ENCODE measurements at places on chromosomes 6 and 20.

DNA sequence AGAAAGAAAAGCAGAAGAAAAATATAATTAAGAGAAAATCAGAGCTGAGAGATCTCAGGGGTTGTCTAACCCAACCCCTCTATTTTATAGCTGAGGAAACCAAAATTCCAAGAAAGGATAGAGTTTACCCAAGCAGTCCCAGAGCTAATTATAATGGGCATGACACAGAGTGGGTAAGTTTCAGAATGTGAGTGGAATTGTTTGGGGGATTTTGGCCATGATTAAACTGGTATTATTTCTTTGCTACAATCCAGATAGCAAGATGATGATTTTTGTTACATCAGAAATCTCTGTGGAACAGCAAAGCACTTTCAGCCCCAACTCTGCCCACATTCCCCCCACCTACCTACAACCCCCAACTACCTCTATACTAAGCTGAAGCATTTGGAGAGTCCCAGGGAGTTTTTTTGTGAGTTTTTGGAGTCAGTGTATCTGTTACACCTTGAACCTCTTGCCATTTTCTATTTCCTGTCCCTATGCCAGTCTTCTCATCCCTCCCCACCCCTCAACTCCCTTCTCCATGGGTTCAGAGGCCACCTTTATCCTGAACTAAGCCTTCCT lies 24.7 kb downstream of the POFUT1 start:
- no peak for DNase-seq

DNA sequence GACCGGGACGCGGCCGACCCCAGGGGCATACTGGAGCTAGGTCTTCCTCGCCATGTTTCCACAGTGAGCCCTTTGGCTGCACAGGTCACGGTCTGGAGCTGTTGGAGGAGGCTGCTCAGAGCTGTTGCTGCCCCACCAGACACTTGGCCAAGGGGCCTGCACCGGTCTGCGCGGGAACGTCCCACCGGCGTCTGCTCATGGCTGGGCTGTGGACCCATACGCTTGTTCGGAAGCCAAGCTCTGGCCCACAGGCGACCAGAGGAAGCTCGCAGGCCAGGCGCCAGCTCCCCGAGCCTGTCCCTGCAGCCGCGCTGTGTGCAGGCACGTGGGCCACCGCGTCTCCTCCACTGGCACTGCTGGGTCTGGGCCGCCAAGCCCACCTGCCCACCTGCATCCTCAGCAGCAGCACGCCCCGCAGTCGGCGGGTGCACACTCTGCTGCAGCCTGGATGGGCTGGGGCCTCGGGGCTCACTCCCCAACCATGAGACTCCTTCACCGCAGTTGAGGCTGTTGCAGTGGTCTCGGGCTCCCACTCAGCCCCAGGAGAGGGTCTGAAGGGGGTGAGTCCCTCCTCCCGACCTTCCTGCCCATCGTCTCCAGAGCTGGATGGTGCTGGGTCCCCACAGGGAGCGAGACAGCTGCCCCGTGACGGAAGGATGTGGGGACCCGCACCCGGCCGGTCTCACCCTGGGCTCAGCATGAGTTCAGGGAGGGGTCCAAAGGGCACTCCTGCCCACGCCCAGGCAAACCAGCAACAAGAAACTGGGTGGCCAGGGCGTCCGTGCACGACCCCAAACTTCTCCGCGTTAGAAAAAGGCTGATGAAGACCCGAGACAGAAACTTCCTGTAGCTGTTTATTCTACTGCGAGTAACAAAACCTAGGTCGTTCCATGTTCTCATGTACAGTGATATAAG lies 15.5 kb upstream of the TCFL5 start:
- no peak for DNase-seq

GRCh38 chr6:43454290-43454695 lies 1.1 kb downstream of the DLK2 start:
- DNase-seq, result no peak

GRCh38 chr6:38783443-38784228 lies 68.5 kb downstream of the DNAH8 start:
- DNase-seq, result no peak

- DNase-seq, result no peak
These were observed 96.7 kb downstream of the SLC22A23 start for GRCh38 chr6:3359973-3360726.

DNA sequence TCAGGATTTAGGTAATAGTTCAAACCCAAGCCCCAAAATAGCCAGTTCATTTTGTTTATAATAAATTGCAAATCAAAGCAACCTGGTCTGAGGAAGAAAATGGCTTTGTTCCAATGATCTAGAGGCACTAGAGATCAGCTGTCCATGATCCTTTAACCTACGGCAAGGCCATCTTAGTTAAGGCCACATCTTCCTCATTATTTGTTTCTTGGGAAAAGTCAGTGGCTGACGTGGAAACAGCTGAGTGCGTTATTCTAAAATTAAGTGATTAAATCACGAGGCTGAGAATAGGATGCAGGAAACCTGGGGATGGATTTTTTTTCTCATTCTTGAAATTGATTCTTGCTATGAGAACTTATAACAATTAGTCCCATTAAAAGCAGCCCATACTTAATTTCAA lies 10.1 kb upstream of the TENT5A start:
- no peak for DNase-seq

DNA sequence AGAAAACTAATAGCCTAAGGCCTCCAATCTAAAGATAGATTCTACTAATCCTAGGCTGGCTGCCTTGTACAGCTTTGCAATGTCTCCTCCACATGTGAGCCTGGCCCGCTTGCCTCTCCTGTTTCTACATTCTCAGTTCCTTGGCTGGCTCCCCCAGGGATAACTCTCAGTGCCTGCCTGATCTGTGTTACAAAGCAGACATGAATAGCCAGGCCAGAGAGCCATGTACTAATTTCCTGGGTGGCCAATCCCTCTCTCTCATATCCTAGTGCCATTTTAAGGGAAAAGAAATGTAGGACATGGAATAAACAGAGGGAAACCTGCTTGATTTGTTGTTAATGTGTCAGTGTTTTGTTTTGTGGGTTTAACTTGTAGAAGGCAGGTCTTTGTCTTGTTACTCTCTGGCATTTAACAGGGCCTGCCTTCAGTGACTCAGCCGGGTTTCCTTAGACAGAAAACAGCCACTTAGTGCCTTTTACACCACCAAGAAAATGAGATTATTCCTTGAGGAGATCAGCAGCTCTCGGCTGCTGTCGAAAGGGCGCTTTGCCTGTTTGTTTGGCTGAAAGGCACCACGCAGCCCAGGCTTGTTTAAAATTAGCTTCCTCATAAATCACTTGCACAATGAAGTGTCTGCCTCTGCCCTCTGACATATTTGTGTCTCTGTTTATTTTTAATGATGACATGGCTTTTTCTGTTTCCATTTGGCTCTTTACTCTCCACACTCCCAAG lies 702.7 kb downstream of the MAFB start:
- DNase-seq, result peak; percentile 39

- no peak for DNase-seq
These were observed 10.9 kb upstream of the RPS6KA2 start for GRCh38 chr6:166637812-166638572.

DNA sequence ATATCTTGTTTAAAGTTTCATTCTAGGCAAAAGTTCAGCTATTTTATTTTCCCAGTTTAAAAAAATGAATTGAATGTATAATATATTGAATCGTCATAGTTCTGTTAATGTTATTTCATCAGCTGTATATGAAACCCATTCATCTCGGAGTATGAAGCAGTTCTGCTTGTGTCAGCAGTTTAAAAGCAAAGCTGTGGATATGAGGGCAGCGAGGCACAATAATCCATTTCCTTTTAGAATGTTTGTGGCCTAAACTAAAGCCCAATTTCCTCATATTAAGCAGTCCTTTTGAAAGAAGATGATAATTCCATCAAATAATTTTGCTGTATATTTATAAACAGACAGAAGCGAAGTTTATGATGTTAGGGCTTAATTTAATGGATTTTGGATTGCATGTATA lies 300.1 kb downstream of the SAMD5 start:
- DNase-seq, result no peak

GRCh38 chr20:33209789-33210188 lies 7.4 kb upstream of the BPIFA3 start:
- peak; percentile 34 for DNase-seq

- no peak for DNase-seq
These were observed 78.6 kb downstream of the TPBG start for GRCh38 chr6:82442061-82442719.

- no peak for DNase-seq
These were observed 78.9 kb downstream of the ANKRD60 start for GRCh38 chr20:58149437-58150091.

DNA sequence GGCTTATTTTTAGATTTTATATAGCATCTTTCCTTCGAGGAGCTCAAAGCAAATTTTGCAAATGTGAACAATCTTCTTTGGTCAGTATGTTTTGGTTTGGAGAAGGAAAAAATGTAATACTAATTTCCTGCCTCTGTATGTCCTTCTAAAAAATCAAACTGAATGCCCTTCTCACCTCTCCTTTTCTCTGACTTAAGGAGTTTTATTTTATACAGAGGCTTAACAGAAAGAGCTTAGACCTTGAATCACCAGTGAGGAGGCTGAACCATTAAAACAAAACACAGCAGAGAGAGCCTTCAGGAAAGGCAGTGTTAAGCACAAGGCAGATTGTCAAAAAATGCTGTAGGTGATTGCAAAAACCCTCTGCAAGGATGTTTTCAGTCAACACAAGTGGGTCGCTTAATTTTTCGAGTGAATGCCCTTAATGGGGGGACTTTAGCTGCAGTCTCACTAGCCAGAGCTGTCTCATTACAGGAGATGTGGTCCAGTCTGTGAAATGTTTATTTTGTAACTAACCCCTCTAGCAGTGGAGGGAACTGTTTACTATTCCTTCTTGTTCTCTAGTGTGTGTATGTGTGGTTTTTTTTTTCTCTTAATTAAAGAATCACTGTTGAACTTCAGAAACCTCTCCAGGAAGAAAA lies 481.3 kb upstream of the CITED2 start:
- peak; percentile 44 for DNase-seq

DNA sequence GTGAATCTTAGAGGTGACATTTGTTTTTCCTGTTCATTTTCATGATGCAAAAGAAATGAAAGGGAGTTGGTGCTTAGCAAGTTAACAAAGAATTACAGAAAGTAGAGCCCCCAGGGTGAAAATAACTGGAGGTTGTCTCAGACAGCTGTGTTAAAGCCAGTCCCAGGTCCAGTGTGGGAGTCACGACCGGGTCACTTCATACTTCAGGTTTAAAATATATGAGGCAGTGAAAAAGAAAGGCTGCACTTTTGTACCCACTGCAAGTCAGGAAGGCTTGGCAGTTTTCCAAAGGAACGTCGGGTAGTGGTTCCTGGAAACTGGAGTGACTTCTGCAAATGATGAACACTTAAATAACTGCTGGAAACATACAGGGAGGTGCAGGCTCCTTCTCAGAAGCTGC lies 91.5 kb upstream of the THBS2 start:
- DNase-seq, result peak; percentile 16

- DNase-seq, result no peak
These were observed 36.9 kb downstream of the UNC5CL start for GRCh38 chr6:41002168-41002567.

GRCh38 chr20:19992996-19993908 lies 23.9 kb upstream of the NAA20 start:
- peak; percentile 89 for DNase-seq

- no peak for DNase-seq
These were observed 6.7 kb downstream of the FOXA2 start for GRCh38 chr20:22577515-22578220.

- DNase-seq, result no peak
These were observed 323.5 kb upstream of the HSF2 start for GRCh38 chr6:122075917-122076316.

DNA sequence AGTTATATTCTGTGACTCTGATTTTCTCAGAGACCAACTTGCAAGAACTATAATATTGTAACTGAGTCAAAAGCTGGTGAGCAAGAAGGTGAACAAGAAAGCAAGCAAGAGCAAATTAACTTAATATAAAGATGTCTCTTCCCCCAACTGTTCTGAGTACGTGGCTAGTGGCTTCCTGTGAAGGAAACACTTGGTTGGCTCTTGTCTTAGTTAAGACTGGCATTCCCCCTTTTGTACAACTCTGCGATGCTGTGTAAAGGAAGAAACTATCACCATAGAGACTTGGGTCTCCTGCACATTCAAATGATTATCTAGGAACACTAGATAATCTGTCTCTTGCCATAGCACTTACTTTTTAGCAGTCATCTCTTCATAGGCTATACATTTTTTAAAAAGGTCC lies 47.3 kb upstream of the TNFAIP3 start:
- no peak for DNase-seq

- no peak for DNase-seq
These were observed 7.9 kb upstream of the SLC22A16 start for GRCh38 chr6:110484321-110484720.

DNA sequence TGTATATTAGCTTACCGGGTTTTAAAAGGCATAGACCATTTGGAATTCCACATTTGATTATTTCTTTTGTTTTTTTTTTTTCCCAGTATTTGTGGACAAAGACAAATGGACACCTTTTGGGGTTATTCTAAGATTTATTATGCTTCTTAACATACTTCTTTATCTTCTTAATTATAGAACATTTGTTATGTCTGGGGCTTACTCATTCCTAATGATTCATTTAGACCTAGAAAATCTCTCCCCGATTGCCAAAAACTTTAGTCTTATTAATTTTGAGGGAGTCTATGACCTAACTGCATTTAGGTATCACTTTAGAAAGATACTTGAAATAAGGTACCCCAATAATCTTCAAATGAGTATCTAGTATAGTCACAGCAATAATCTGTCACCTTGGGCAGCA lies 170.7 kb upstream of the PREP start:
- no peak for DNase-seq

GRCh38 chr6:96089173-96089572 lies 73.4 kb downstream of the FUT9 start:
- no peak for DNase-seq

DNA sequence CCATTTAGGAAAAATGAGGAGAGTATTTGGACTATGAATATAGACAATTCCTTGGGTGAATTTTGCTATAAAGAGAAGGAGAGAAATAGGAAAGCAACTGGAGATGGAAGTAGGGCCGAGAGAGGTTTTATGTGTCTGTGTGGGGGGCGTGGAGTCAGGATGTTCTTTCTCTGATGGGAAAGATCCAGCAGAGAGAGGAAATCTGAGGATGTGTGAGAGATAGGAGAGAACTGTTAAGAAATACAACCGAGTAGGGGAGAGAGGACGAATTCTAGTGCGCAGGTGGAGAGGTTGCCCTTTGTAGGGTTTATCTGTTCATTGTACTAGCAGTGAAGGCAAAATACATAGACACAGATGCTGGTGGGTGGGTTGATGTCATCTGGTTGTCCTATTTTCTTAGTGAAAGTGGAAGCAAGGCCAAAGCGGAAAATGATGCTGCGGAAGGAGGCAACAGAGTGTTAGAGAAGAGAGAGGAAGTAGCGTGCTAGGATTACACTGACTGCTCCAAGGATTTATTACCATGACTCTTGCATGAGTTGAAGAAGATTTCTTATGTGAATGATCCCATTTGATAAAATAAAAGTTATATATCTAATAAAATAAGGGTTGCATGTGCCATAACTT lies 57.7 kb downstream of the CLVS2 start:
- DNase-seq, result no peak

DNA sequence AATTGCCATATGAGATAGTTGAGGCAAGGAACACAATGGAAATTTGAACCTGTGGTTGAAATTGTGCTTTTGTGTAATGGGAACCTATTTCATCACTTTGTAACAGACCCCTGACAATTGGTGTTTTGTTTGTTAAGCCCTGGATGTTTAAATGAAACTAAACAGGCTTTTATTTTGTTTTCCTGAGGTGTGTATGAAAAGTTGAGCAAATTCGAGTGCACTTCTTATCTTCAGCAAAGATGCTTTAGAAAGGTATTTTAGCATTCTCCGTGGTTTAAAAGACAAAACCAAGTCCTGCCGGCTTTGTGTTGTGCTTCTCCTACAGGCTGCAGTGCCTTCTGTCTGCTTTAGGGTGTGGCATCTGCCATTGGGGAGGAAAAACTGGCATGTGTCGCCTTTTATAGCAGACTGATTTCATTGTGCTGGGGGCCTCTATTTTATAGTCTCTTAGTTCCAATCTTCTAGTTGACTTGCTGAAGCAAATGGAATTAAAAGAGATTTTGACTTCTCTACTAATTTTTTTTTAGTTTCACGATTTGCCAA lies 2.2 kb upstream of the ARID1B start:
- no peak for DNase-seq
